ENCODE measurements at places on chromosomes 12 and 14.

- no peak for DNase-seq
Measured at GRCh38 chr12:27960821-27961220, 11.7 kb downstream of the PTHLH start.

DNA sequence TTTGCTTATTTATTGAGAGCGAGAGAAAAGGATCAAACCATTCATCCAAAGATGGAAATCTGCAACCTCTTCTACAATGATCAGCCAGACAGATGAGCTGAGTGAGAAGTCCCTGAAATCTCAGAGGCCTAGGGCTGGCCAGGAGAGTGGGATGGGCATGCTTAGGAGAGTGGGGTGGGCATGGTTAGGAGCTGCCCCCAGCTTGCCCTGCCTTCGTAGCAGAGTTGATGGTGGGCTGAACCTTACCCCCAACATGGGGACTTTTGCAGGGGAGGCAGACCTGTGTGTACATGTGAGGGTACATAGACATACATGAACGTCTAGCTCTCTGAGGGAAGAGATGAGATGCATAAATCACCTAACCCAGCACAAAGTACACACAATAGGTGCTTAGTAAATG is 95.7 kb upstream of the ESRRB start:
- no peak for DNase-seq

DNA sequence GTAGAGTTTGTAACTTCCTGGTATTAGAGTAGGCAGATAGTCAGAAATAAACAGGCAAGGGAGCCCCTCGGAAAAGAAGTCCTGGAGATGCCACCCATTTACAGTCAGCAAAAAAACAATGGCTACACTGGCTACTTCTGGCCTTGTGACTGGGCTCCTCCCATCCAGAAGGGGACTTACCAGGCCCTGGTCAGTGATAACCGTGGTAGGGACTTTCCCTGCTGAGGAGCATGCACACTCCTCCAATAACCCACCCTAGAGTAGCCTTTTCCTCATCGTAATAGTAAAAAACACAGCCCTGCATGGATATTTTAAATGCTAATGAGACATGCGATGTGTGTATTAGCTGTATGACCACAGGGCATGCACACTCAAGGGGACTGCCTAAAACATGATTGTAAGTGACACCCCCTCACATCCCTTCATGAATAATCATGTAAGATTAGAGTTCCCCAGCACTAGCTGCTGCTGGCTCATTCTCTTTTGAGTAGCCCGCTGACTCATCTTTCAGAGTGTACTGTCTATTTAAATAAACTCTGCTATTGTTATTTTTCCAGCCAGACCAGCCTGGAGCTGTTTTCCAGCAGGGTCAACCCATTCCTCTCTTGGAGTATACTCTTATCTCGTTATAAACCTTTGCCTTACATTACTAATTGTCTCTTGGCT is 413.8 kb upstream of the TMTC1 start:
- DNase-seq = no peak

DNA sequence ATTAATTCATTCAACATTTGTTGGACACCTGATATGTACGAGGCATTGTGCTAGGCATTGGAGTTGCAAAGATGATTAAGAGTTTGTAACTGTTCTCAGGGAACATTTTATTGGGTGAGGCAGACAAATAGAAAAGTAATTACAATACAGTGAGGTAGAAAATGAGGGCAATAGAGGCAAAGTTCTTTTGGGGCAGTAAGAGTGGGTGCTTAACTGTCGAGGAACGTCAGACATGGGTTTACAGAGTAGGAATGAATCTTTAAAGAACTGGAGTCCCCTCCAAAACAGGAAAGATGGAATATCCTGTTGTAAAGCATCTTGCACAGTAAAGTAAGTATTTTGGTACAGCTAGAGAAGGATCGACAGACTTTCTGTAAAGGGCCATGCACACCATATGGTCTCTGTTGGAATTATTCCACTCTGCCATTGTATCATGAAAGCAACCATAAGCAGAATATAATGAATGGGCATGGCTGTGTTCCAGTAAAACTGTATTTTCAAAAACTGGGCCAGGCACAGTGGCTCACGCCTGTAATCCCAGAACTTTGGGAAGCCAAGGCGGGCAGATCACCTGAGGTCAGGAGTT is 9.1 kb downstream of the CREBL2 start:
- DNase-seq = no peak

GRCh38 chr14:100138082-100138787 is 21.2 kb downstream of the DEGS2 start:
- no peak for DNase-seq

DNA sequence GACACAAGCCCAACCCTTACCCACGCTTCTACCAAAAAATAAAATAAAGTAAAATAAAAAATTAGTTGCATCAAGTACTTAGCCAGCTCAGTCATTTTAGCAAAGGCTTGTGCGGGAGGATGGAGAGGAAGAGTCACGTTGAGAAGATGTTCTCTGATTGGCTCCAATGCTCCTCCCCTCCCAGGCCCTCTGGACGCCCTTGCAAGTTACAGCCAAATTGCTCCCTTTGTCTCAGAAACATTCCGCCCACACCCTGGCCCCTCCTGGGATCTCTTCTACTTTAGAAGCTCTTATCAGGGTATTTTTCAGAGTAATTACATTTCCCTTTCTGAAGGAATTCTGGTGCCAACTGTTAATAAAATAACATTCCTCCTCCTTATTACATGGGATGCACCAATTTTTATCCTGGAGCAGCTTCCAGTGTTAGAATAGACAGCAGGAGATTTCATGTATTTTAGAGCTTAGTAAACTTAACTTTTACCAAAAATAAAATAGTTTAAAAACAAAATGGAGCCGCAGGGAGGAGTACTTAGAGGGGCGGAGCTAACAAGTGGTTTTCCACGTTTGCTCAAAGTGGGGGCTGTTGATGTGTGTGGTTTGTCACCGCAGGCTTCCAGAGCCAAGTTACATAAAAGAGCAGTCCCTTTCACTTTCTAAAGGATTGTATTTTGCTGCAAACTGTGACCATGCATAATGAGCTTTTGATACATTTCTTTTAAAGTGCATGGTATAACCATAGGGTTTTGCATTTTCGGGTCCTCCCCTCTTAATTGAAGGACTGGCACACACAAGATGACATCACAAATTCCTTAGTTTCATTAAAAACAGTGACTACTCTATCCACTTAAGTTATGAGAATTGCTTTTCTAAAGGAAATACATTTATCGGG is 71.7 kb upstream of the RAP1B start:
- DNase-seq = peak; percentile 83

GRCh38 chr14:55731311-55731872 is 151.4 kb downstream of the KTN1 start:
- peak; percentile 36 for DNase-seq

DNA sequence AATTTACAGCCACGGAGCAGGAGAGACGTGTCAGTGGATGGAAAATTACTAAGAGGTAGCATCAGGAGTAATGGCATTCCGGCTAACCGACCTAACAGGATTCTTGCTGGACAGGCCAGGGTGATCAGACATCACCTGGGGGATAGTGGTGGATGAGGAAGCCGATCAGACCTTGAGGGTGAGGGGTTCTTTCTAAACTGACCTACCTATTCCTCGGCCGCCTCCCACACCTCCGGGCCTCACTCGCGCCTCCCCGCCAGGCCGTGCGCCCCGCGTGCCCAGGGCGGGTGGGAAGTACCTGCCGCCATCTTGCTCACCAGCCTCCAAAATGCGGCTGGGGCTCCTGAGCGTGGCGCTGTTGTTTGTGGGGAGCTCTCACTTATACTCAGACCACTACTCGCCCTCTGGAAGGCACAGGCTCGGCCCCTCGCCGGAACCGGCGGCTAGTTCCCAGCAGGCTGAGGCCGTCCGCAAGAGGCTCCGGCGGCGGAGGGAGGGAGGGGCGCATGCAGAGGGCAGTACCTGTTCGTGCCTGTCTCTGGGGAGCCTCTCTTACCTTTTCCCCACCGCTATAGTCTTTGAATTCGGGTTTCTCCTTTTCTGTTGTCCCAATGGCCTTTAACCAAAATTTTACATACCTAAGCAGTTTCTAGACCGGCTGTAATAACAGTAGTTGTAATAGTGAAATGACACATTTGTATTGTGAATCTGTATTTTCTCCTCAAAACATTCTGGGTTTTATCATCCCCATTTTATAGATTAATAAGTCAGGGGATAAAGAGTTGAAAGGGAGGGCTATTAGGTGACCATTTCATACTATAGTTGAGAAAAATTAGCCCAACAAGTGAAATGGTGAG is at the start of gene TMPRSS12:
Gene TMPRSS12, plus strand, starts transcription at position 290 of the 857 bp plus-strand sequence. Its CDS starts 39 bp downstream, at position 329.
- DNase-seq = no peak

DNA sequence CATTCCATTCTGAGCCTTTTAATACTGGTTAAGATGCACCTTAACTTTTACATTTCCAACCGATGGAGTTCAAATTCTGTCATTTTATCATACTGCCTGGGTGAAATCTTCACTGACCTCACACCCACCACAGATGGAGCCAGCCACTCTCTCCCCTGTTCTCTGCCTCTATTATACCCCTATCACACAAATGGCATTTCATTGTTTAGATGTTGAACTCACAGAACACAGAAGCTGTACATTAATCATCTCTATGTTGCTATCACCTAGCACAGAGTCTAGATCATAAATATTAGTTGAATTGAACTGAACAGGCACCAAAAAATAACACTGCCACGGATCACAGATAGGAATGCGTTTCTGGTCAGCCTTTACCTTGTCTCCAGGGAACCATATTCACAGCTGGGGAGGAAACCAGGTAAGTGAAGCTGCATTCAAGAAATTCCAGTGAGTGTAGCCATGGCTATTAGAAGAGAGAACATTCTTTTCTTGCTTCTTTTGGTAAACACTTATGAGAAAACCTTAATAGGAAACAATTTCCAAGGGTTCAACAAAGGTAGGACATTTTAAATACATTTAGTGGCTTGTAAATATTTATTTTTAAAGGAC is 194.9 kb upstream of the RMST start:
- DNase-seq = no peak

All from NCI-H2029 treated with DMSO at 0.1 percent for 48 hours (cell line).